ENCODE measurements at places on chromosomes 1 and 21. TPM values are rescaled to one million over a fixed set of nuclear protein-coding genes. Genes with fewer than 3 reads are reported as not detected.

The PERM1 gene
- total RNA-seq: not detected

The CYP4Z1 gene
- total RNA-seq: not detected

The NBPF14 gene
- 22.6 TPM for total RNA-seq

The A3GALT2 gene
- not detected for total RNA-seq

The CFAP107 gene
- total RNA-seq: not detected

The OVAAL gene
- not detected for total RNA-seq

The ADGRL2 gene
- total RNA-seq: not detected

The SLAMF6 gene
- 24.3 TPM for total RNA-seq

The CELA2A gene
- total RNA-seq: not detected

The LCE1F gene
- not detected for total RNA-seq

The PM20D1 gene
- 0.71 TPM for total RNA-seq

The KCNK1 gene
- total RNA-seq: 0.73 TPM

The LEFTY2 gene
- not detected for total RNA-seq

The ANKRD65 gene
- not detected for total RNA-seq

The OR2M3 gene
- total RNA-seq: not detected

Measured in activated naive CD4-positive, alpha-beta T cell treated with anti-CD3 and anti-CD28 coated beads, Interleukin-2, amount 10 ng/mL, durations not matched to agents 5 hours and 36 hours (primary cell).